ENCODE measurements at places on chromosomes 12 and 14.

DNA sequence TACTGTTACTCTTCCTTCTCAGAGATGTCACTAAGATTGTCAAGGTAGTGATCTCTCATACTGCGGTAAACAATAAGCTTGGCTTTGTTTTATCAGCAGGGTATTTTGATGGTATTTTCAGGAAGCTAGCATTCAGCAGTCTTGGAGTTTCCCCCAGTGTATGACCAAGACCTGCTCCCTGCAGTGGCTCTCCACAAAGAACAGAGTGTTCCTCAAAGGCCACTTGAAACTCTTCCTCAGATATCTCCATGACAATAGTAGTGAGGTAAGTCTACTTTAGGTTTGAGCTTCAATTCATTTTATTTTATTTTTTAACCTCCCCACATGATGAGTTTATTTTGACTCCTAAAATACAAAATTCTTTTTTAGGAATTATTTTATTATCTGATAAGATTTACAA lies 74.0 kb upstream of the G2E3 start:
- no peaks in the 10 kb centered on the region for H3K4me1 ChIP-seq
- no peak overlapping the region for H3K4me3 ChIP-seq
- no peak overlapping the region for H3K27ac ChIP-seq
- H3K36me3 ChIP-seq, result no peaks in the 10 kb centered on the region
- H3K27me3 ChIP-seq, result no peaks in the 10 kb centered on the region

- DNase-seq, result no peak
- peaks cover 38% of the 10 kb centered on the region for H3K4me1 ChIP-seq
- peak overlapping the region; percentile 69 for H3K4me3 ChIP-seq
- H3K27me3 ChIP-seq, result no peaks in the 10 kb centered on the region
- peaks cover 6% of the 10 kb centered on the region for H3K36me3 ChIP-seq
Measured at GRCh38 chr12:31961137-31961536, 1.9 kb downstream of the RESF1 start.

- no peak for DNase-seq
- H3K27me3 ChIP-seq, result no peaks in the 10 kb centered on the region
- H3K4me3 ChIP-seq, result no peak overlapping the region
- no peaks in the 10 kb centered on the region for H3K4me1 ChIP-seq
Measured at GRCh38 chr12:110059651-110060000, 11.3 kb upstream of the C12orf76 start.

- no peaks in the 10 kb centered on the region for H3K36me3 ChIP-seq
- DNase-seq, result no peak
- H3K27me3 ChIP-seq, result no peaks in the 10 kb centered on the region
Measured at GRCh38 chr12:4700621-4701026, 19.6 kb upstream of the GALNT8 start.

DNA sequence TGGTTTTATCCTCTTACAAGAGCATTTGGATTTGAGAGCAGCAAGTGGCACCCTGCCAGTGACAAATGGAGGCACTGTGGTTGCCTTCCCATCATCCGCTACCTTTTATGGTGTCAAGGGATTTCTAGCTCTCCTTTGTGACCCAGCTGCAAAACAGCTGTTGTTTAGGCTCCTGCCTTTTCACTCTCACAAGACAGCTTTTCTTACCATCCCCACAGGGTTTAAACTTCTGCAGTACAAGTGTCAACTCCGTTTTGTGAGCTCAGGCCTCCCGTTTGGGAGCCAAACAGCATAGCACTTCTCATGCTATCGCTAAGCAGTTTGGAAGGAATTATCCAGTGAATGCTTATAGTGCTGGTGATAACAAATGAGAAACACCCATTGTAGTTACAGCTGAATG lies 331.4 kb downstream of the TMTC2 start:
- no peak overlapping the region for H3K4me3 ChIP-seq
- H3K27ac ChIP-seq, result no peak overlapping the region
- no peaks in the 10 kb centered on the region for H3K27me3 ChIP-seq
- no peaks in the 10 kb centered on the region for H3K36me3 ChIP-seq
- no peaks in the 10 kb centered on the region for H3K4me1 ChIP-seq
- no peak for DNase-seq

DNA sequence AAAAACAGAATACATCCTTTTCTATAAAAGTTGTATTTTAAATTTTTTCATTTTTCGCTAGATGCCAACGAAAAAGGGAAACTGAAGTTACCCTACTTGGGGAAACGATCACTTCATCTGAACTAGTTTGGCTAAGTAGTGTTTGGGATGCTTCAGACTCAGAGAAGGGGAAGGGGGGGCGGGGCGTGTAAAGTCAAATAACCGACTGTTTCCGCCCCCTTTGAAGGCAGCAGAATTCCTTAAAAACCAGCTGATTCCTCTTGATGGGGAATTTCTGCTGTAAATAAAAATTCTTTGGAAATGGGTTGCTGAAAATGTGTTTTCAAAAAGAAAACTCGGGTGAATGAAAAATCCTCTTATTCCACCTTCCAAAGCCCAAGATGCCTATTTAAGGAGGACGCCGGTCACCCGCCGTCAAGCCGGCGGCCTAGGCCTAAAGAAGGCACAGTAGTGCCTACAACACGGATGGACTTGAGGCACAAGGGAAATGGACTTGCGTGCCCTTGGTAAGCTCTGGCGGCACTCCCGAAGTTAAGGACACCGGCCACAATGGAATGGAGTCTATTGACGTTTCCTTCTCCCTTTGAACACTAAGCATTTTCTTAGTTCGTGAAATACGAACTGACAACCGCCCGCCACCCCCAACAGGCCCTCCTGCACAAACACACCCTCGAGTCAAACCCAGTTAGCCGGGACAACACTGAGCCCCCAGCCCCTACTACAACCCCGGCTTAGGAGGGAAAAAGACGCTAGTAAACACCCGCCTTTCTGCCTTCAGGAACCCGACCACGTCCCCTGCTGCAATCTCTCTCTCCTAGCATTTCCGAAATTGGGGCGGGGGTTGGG lies 1.9 kb downstream of the ATXN2 start:
- peaks cover 22% of the 10 kb centered on the region for H3K4me1 ChIP-seq
- no peaks in the 10 kb centered on the region for H3K27me3 ChIP-seq
- no peaks in the 10 kb centered on the region for H3K36me3 ChIP-seq
- H3K27ac ChIP-seq, result peak overlapping the region; percentile 86

DNA sequence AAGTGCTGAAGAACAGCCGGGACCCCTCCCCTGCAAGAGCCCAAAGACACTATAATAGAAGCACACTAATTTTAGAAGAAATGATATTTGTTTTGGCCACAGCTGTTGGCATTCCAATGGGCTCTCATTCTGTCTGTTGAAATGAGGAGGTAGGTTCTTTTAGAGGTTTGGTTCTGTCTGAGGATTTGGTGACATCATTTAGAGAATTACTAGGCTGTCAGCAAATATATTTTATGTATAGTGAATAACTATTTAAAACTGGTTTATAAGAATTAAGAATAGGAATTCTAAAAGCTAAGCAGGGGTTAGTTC lies 200.7 kb upstream of the SLC38A2 start:
- H3K4me1 ChIP-seq, result no peaks in the 10 kb centered on the region
- no peak for DNase-seq
- no peaks in the 10 kb centered on the region for H3K27me3 ChIP-seq

DNA sequence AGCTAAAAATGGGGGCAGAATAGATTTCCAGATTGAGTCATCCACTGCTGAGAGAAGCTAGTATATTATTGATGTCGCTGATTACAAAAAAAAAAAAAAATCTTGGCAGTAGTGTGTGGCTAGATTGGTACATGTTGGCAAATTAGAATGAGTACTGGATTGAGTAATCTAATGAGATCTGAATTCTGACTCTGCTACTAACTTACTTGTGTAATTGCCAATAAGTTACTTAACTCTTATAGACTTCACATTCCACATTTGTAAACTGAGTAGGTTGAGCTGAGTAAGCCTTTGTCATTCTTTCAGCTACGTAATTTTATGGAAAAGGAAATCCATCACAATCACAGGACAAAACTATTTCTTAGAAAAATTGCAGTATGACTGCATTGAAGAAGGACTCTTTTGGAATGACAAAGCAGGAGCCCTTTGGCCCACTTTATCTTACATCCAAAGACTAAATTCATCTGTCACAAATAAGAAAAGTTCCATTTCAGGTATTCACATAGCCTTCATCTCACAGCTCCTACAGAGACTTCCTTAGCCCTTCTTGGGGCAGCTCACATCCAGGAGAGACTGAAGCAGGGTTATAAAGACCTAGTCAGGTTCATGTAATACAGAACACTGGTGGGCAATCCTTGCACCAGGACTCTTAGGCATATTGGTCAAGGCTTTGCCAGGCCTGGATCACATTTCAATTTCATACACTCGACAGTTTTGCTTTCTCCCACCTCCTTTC lies 197.3 kb upstream of the CPNE8 start:
- no peaks in the 10 kb centered on the region for H3K4me1 ChIP-seq
- DNase-seq, result no peak
- no peak overlapping the region for H3K27ac ChIP-seq
- no peak overlapping the region for H3K4me3 ChIP-seq
- no peaks in the 10 kb centered on the region for H3K27me3 ChIP-seq

DNA sequence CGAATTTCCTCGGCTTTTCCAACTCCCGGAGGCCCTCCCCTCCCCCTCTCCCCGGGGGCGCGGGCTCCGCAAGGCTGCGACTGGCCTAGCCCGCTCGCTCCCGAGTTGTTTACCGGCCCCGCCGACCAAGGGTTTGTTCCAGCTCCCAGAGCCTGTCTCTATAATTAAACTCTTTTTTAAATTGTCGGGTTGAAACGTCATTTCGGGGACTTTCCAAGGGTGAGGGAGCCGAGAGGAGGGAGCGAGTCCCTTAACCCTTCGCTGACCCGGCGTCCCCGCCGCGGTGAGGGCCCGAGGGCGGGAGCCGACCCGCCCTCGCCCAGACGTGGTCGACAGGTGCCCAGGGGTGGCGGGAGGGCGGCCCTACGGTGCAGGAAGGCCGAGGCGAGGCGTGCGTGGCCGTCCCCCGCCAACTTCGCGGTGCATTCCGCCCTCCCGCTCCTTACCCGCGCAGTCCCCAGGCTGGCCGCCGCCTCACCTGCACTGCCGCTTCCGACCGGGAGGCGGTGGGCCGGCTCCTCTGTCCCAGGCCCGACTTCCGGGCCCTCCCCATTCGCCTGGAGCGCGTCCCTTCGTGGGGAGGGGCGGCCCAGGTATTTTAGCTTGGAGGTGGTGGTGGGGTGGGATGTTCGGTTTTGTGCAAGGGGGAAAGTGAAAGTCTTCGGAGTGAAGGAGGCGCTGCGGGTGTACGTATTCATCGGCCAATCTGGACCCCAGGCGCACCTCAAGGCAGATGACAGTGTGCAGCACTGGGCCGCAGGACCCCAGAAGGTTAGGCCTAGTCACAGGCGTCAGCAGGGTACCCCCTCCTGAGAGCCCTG lies 2.9 kb upstream of the ZFP36L1 start:
- peak overlapping the region; percentile 86 for H3K4me3 ChIP-seq
- DNase-seq, result peak; percentile 90
- H3K27me3 ChIP-seq, result no peaks in the 10 kb centered on the region
- H3K4me1 ChIP-seq, result peaks cover 10% of the 10 kb centered on the region
- H3K36me3 ChIP-seq, result peaks cover 2% of the 10 kb centered on the region
- peak overlapping the region; percentile 96 for H3K27ac ChIP-seq

DNA sequence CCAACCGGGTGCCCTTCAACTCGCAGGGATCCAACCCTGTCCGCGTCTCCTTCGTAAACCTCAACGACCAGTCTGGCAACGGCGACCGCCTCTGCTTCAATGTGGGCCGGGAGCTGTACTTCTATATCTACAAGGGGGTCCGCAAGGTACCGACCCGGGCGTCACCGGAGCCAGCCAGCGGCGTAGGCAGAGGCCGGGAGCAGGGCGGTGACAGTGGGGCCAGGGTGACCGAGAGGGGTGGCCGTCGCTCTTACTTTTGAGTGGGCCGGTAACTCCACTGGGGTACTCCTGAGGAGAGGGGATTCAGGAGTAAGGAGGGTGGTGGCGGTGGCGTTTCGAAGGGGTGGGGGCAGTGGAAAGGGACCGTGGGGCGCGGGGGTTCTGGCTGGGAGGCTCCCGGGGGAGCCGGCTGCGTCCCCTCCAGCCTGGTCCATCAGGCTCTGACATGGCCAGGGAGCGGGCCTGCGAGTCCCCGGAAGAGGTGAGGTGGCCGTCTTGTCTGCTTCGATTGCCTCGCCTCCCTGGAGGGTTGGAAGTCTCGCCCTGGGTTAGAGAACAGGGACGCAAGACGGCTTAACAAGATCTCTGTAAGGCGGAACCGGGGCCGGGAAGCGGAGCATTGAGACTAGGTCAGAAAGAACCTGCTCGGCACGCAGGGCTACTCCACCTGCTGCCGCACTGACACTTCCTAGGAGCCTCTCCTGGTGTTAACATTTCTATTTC lies 491 bp downstream of the WDR20 start:
- H3K4me1 ChIP-seq, result peaks cover 6% of the 10 kb centered on the region
- H3K36me3 ChIP-seq, result no peaks in the 10 kb centered on the region
- H3K27ac ChIP-seq, result peak overlapping the region; percentile 91
- H3K4me3 ChIP-seq, result peak overlapping the region; percentile 96
- peak; percentile 49 for DNase-seq

DNA sequence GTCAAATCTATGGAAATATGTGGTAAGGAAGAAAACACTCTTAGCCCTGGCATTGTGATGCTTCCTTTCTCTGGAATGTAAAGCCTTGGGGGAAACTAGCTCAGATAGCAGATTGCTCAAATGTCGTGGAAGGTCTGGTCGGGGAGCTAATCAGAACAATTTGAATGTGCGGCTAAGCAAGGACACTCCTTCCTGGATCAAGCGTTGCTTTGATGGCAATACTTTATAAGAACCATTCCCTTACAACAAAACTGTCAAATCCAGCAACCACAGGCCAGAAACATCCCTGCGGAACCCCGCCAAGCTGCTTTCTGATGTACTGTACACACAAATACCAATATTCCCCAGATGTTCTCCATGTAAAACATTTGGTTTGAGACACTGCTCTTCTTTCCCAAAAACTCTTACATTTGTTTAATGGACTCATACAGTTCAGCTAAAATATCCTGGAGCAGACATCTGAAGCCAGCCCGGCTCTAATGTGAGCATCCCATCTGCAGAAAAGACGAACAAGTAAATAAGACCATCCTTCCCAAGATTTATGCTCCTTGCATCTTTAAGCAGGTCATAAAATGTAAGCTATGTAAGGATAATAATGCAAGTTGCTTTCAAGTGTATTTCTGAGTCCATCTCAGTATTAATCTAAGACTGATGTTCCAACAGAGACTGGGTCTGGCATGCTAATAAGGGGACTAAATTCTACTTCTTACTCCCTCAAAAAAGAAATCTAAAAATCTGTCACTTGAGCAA lies 20.2 kb downstream of the NUAK1 start:
- no peaks in the 10 kb centered on the region for H3K36me3 ChIP-seq
- DNase-seq, result no peak
- H3K27me3 ChIP-seq, result no peaks in the 10 kb centered on the region
- H3K27ac ChIP-seq, result peak overlapping the region; percentile 8
- peaks cover 60% of the 10 kb centered on the region for H3K4me1 ChIP-seq
- no peak overlapping the region for H3K4me3 ChIP-seq

DNA sequence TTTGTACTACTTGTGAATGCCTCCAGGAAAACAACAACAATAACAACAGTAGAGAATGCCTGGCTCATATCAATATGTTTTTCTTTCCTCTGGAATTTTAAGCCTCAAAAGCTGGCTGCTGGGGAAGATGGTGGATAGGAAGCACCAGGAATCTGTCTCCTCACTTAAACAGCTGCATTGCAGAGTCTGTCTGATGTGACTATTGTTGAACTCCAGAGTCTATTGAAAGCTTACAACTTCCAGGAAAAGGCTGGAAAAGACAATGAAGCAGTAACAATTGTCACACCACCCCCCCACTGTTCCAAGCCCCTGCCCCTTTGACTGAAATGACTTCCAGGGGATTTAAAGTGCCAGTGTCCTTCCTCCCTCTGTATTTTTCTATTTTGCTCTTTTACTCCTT lies 309.7 kb downstream of the BMP4 start:
- no peaks in the 10 kb centered on the region for H3K4me1 ChIP-seq
- no peak for DNase-seq
- no peaks in the 10 kb centered on the region for H3K27me3 ChIP-seq
- H3K36me3 ChIP-seq, result no peaks in the 10 kb centered on the region
- no peak overlapping the region for H3K27ac ChIP-seq
- H3K4me3 ChIP-seq, result no peak overlapping the region
